Naive thymus-derived CD4-positive, alpha-beta T cell (primary cell): ENCODE measurements at places on chromosomes 5 and 9. TPM values are rescaled to one million over a fixed set of nuclear protein-coding genes. Genes with fewer than 3 reads are reported as not detected.

DNA sequence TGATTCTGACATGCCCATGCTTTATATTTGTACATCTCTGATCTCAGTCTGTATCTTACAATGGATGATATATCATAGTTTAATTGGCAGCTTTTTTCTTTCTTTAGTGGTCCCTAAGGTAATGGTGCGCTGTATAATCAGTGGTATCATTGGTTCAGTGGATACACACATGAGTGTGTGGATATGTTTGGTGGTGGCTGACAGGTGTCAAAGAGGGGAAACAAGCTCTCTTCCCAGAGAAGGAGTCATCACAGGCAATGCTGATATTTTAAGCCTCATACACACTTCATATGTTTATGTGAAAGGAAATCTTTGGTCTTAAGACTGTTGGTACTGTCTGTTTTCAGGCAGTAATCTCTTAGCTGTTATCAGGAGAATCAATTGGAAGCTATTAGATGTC, 52.1 kb upstream of the KIAA1958 start:
- no peak overlapping the region for H3K4me3 ChIP-seq
- no peaks in the 10 kb centered on the region for H3K27me3 ChIP-seq
- no peaks in the 10 kb centered on the region for H3K36me3 ChIP-seq
- no peak for DNase-seq
- no peaks in the 10 kb centered on the region for H3K4me1 ChIP-seq

GRCh38 chr5:170536525-170536924, 32.7 kb downstream of the KCNIP1 start:
- no peaks in the 10 kb centered on the region for H3K36me3 ChIP-seq
- no peak overlapping the region for H3K27ac ChIP-seq
- no peak for DNase-seq
- no peaks in the 10 kb centered on the region for H3K4me1 ChIP-seq

ANP32B gene
- 186 TPM for total RNA-seq

DNA sequence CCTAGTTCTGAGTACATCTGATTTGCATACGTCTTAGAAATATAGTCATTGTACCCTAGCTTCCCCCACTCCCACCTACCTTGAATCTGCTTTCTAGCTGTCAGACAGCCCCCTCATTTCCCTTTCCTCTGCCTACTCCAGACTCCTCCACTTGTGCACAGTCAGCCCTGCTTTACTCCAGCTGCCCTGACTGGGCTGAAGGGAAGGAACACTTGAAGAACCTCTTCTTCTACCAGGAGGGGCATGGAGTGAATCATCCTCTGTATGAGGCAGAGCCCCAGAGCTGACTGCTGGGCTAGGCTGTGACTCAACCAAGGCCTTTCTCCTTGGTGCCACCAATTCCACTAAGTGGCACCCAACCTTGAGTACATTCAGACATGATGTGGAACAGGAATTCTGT, 18.1 kb upstream of the ZFR start:
- no peak overlapping the region for H3K27ac ChIP-seq
- H3K36me3 ChIP-seq = no peaks in the 10 kb centered on the region
- H3K4me1 ChIP-seq = no peaks in the 10 kb centered on the region
- no peaks in the 10 kb centered on the region for H3K27me3 ChIP-seq
- H3K4me3 ChIP-seq = no peak overlapping the region

GRCh38 chr5:4306057-4306456, 710.4 kb downstream of the IRX1 start:
- no peaks in the 10 kb centered on the region for H3K4me1 ChIP-seq
- DNase-seq = no peak
- no peak overlapping the region for H3K4me3 ChIP-seq
- H3K36me3 ChIP-seq = no peaks in the 10 kb centered on the region

CHSY3 gene
- total RNA-seq = not detected

GRCh38 chr9:87708986-87709728, 16.8 kb upstream of the CTSL start:
- peak; percentile 48 for DNase-seq
- H3K27ac ChIP-seq = peak overlapping the region; percentile 53
- H3K36me3 ChIP-seq = no peaks in the 10 kb centered on the region
- H3K27me3 ChIP-seq = no peaks in the 10 kb centered on the region

DNA sequence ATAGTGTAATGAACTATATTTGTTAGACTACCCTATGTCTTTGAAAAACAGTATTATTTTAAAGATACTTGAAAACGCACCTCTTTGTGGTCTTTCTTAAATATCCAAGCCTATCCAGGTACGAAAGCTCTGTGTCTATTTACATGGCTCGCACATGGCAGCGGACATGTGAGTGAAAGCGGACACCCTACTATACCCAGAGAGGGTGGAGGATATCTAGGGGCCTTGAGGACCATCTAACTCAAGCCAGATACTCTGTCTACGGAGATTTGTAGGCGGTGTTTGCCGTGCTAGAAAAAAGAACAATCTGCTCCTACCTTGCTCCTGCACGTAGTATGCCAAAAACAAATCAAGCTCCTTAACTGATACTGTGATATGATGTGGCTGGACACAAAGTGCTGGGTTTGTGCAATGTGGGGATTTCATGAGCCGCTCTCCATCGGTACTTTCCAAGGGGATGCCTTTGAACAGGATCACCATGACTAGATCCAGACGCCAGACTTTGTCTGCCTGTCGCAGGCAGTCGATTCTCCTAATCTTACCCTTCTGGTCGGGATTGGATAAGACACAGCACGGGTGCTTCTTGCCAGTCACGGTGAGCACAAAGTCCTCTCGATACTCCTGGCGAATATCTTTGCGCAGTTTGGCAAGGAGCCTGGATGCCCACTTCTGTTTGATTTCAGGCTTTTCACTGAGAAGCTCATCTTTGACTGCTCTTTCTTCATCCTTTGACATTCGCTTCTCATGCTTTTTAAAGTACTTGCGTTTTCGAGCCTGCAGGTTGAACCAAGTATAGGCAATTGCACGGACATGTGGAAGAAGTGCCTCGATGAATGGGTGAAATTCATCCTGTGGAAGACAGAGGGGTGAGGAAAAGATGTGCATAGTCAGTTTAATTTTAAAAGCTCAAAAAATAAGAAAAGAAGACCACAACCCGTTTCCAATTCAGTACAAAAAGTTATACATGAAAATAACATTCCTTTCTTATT, 7.0 kb downstream of the NFIB start:
- H3K27ac ChIP-seq = no peak overlapping the region
- H3K36me3 ChIP-seq = no peaks in the 10 kb centered on the region
- no peak for DNase-seq
- H3K4me1 ChIP-seq = no peaks in the 10 kb centered on the region
- H3K4me3 ChIP-seq = no peak overlapping the region

- H3K36me3 ChIP-seq = no peaks in the 10 kb centered on the region
- no peak for DNase-seq
- H3K4me1 ChIP-seq = no peaks in the 10 kb centered on the region
- H3K27me3 ChIP-seq = no peaks in the 10 kb centered on the region
These were observed 442.4 kb upstream of the ZNF462 start for GRCh38 chr9:106420511-106420944.

DNA sequence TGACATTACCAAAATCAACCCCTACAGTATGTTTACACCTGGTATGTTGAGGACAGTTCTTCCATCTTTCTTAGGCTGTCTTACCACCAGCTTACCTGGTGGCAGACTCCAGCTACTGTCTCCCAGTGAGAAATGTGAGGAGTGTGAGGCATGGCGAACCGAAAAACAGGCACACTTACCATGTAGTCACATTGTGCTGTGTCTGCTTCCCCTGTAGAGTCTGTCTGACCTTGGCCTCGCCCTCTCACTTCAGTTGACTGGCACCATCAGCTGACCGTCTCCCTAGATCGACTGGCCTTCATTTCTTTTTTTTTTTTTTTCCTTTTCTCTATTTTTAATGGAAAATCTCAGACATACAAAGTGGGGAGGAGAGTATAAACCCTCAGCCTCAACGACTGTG, 4.9 kb downstream of the ACO1 start:
- H3K4me3 ChIP-seq = no peak overlapping the region
- no peak overlapping the region for H3K27ac ChIP-seq
- H3K4me1 ChIP-seq = peaks cover 5% of the 10 kb centered on the region
- DNase-seq = no peak

CAMK2A gene
- total RNA-seq = not detected

- H3K36me3 ChIP-seq = no peaks in the 10 kb centered on the region
- H3K27me3 ChIP-seq = no peaks in the 10 kb centered on the region
- no peak overlapping the region for H3K4me3 ChIP-seq
- no peak for DNase-seq
- no peak overlapping the region for H3K27ac ChIP-seq
These were observed 216.1 kb upstream of the RASA1 start for GRCh38 chr5:87051502-87052113.

GRCh38 chr5:83548581-83548980, 77.0 kb downstream of the VCAN start:
- DNase-seq = no peak
- no peak overlapping the region for H3K27ac ChIP-seq
- H3K27me3 ChIP-seq = no peaks in the 10 kb centered on the region
- no peaks in the 10 kb centered on the region for H3K4me1 ChIP-seq

GRCh38 chr5:111829701-111830100, 72.7 kb upstream of the NREP start:
- DNase-seq = no peak
- no peaks in the 10 kb centered on the region for H3K27me3 ChIP-seq
- H3K27ac ChIP-seq = no peak overlapping the region
- no peak overlapping the region for H3K4me3 ChIP-seq
- H3K36me3 ChIP-seq = no peaks in the 10 kb centered on the region
- H3K4me1 ChIP-seq = no peaks in the 10 kb centered on the region

DNA sequence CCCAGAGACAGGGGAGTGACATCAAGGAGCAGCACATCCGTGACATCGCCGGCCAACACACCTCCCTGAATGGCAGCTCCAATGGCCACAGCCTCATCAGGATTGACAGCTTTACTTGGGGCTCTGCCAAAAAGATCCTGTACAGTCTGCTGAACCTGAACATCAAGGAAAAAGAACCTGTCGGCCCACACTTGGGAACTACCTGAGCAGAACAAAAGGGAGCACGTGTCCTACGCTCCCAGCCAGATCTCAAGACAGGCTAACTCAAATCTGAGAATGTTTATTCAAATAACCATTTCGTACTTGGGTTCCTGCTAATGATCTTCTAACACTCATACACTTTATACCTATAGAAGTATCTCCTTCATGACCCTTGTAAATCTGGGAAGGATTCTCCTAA, 15.3 kb downstream of the HSPA9 start:
- peaks cover 10% of the 10 kb centered on the region for H3K4me1 ChIP-seq
- H3K27ac ChIP-seq = no peak overlapping the region
- H3K4me3 ChIP-seq = no peak overlapping the region
- no peaks in the 10 kb centered on the region for H3K27me3 ChIP-seq
- peaks cover 89% of the 10 kb centered on the region for H3K36me3 ChIP-seq

DNA sequence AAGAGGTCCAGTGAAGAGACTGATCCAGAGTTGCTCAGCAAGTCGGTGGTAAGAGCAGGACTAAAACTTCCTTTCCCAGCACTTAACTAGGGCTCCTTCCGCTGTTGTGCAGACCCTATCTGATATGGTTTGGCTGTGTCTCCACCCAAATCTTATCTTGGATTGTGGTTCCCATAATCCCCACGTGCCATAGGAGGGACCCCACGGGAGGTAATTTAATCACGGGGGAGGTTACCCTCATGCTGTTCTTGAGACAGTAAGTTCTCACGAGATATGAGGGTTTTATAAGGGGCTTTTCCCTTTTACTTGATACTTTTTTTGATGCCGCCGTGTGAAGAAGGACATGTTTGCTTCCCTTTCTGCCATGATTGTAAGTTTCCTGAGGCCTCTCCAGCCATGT, 221.9 kb upstream of the GLRA1 start:
- no peaks in the 10 kb centered on the region for H3K36me3 ChIP-seq
- no peak overlapping the region for H3K27ac ChIP-seq
- no peak overlapping the region for H3K4me3 ChIP-seq
- H3K27me3 ChIP-seq = no peaks in the 10 kb centered on the region

- no peaks in the 10 kb centered on the region for H3K4me1 ChIP-seq
- H3K4me3 ChIP-seq = no peak overlapping the region
- H3K27me3 ChIP-seq = no peaks in the 10 kb centered on the region
- no peaks in the 10 kb centered on the region for H3K36me3 ChIP-seq
- DNase-seq = no peak
- no peak overlapping the region for H3K27ac ChIP-seq
These were observed 137.6 kb downstream of the ADGRV1 start for GRCh38 chr5:90696153-90696552.

DNA sequence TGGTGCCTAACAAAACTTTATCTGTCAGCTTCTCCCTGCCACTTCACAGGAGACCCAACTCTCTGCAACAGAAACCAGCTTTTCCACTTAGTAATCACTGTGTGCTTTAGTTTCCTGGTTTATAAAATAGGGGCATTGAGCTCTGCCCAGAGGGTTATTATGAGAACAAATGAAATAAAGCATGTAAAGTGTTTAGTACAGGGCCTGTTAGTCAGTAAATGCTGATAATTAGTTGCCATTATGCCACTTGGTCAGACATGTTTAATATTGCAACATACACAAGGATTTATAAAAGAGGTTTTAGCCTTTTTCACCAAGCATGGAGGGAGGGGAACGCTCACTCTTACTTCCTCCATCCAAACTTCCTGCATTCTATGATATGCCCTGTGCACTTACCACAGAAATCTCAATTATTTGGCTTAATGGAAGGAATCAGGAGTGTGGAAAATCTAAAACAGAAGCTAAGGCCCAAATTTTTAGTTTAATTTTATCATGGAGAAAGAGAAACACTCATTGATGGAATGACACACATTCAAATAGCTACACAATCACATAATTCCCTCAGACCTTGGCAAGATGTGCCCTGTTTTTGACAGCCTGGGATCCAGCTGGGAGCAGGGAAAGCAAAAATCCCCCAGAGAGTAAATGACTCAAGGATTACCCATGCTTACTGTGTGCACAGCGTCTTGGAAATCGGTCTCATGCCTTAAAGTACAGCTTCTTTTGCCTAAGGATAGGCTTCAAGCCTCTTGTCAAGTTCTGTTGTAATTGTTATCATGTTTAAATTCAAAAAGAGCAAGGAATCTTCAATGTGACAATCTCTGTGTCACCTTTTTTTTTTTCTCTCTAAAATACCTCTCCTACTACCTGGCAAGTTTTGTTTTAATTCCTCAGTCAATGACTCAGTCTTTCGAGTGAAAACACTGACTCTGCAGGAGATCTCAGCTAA, 34.0 kb downstream of the ZNF474 start:
- H3K27ac ChIP-seq = no peak overlapping the region
- H3K4me1 ChIP-seq = no peaks in the 10 kb centered on the region
- no peaks in the 10 kb centered on the region for H3K27me3 ChIP-seq
- H3K36me3 ChIP-seq = no peaks in the 10 kb centered on the region
- DNase-seq = no peak
- no peak overlapping the region for H3K4me3 ChIP-seq

DNA sequence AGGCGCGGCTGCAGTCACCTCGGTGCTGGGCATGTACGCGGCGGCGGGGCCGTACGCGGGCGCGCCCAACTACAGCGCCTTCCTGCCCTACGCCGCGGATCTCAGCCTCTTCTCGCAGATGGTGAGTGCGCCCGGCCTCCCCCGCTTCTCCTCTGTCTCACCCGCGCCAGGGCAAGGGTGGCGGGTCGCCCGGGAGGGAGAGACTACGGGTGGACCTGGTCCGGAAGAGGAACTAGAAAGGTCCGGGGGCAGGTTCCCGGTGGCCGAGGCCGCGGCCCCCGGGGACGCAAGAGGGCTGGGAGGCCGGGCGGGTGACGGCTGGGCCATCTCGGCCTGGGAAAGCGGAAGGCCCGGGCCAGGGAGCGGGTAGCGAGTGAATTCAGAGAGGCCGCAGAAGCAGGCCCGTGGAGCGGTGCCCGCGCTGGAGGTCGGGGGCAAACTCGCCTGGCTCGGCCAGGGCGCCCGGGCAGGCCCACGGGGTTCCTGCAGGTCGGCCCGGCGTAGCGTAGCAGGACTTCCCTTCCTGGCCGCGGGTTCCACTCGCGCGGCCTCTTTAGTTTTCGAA, 711 bp downstream of the IRX1 start:
- no peak for DNase-seq
- H3K27ac ChIP-seq = no peak overlapping the region
- H3K4me3 ChIP-seq = no peak overlapping the region

LAMC3 gene
- total RNA-seq = 4.5 TPM

PKD2L2 gene
- not detected for total RNA-seq

- H3K27me3 ChIP-seq = no peaks in the 10 kb centered on the region
- H3K4me1 ChIP-seq = no peaks in the 10 kb centered on the region
- no peak for DNase-seq
These were observed 50.9 kb downstream of the ZNF474 start for GRCh38 chr5:122180146-122180712.
